Stimulated activated naive CD8-positive, alpha-beta T cell treated with anti-CD3 and anti-CD28 coated beads, Interleukin-15, amount 100 ng/mL, for 72 hours (primary cell): ENCODE measurements at places on chromosomes 7 and 10.
A peak's percentile ranks its signal among the peaks of the same experiment; 100 is the strongest.

DNA sequence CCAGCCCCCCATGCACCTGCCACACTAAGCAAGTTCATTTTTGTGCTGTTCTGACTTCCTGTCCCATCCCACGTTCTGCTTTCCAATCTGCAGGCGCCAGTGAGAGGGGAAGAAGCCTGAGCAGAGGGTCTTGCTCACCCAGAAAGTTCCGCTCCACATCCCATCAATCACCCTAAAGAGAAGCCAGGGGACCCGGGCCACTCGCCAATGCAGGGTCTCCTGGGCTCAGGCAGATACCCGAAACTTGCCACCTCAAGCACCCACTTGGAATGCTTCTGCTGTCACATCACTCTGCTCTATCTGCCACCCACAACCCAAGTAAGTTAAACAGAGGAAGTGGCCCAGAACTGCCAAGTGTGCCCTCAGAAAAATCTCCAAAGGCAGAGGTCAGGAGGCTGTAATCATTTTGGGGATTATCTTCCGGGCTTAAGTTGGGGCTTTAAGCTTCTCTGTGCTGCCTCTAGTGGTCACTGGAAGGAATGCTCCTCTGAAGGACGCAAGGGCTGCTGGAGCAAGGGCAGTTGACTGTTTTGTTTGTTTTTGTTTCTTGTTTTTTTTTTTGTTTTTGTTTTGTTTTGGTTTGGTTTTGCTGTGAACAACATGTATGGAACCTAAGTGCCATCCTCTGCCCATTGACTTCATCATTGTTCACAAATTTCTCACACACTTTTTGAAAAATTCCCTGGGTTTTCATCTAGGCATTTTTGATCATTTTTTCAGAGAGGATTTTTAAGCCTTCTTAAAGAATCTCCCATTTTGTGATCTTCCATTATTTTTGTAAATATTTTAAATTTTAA, 25.5 kb downstream of the PRR15 start:
- peak; percentile 37 for DNase-seq

GRCh38 chr7:28956608-28957063, 1.5 kb downstream of the TRIL start:
- DNase-seq: no peak

DNA sequence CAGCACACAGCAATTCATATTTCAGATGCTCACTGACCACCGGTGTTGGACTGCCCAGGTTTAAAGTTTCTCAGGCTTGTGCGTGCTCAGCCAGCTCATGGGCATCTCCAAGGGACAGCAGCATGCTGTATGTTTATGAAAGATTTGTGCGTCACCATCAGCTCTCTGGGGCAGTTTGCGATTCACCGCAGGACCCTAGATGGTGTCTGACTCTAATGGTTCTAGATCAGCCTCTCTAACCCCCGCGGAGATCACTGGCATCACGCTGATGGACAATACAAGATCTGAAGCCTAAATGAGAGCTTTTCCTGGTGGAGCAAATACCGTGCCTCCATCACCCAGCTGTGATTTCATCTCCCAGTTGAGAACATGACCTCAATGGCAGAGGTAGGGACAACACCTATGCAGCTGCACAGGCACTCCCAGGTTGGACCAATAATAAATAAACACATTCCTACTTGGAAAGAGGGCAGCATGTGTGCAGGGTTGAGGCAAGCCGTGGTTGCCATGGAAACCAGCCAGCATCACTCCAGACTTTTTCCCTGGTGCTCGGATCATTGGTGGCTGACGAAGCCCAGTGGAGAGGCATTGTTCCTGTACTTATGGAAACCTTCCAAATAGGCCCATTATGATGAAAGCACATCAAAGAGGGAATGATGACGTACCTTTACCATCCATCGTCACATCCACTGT, 253.6 kb downstream of the KCNMA1 start:
- no peak for DNase-seq

DNA sequence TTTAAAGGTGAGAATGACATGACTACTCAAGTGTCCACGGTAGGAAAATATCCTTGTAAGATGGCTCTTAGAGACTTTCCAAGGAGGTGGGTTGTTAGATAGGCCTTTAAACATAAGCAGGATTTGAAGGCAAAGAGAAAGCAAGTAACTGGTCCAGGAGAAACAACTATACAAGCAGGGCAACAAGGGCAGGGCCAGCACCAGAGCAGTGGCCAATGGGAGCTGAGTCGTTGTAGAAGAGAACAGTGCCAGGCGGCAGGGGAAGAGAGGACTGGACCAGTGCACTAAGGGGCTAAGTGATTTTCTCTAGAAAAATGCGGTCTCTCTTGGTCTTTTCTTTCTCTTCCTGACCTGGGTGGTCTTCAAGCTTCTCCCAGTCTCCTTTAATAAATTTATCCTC, 94.9 kb downstream of the GLI3 start:
- no peak for DNase-seq

GRCh38 chr7:30276203-30276900, 8.0 kb upstream of the ZNRF2 start:
- DNase-seq: peak; percentile 33

- DNase-seq: no peak
Observed at GRCh38 chr7:135758531-135758932, 9.9 kb upstream of the FAM180A start.

DNA sequence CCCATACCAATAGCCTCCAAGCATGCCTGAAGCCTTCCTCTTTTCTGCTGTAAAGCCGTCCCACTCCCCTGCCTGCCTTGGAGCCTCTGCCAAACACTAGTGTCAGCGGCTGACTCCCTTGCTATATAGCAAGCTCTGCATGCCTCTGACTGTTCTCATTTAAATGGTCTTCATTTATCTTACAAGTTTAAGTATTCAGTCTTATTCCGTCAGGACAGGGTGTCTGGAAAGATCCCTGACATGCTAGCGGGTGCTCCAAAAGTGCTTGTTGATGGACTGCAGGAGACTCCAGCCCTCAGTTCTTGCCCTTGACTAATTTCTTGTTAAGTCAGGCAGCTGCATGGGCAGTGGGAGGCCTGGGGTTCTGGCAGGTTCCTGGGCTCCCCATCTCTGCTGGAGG, 298.7 kb downstream of the GFRA1 start:
- DNase-seq: no peak

- no peak for DNase-seq
Observed at GRCh38 chr10:86215712-86216111, 150.9 kb downstream of the GRID1 start.

GRCh38 chr7:44193011-44193802, 4.0 kb upstream of the GCK start:
- DNase-seq: no peak

DNA sequence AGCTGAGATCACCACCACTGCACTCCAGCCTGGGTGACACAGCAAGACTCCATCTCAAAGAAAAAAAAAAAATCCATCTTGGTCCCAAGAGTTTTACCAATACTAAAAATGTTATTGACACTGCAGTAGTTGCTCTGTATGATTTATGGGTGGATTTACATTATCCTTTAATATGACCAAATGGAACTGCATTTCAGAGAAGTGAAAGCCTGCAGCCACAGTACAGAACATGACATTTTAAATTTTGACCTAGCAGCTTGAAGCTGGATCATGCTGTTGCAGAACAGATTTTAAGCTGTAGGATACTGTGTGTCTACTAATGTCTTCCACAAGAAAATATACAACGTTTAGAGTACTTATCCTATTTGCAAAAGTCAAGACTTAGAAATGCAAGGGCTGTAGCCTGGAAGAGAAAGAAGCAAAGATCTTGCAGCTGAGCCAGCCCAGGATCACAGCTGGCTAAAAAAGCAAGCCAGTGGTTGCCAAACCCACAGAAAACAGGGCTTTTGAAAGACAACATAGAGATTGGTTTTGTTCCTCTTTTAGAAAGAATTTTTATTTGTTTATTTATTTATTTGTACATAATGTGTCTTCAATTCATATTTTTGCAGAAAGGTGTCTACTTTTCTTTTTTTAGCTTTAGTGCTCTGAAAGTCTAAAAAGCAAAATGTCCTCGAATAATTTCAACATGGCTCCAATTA, 55.2 kb upstream of the WNT16 start:
- no peak for DNase-seq

GRCh38 chr7:120793213-120793936, 64.6 kb downstream of the TSPAN12 start:
- DNase-seq: no peak

- DNase-seq: peak; percentile 56
Observed at GRCh38 chr10:3950676-3951275, 165.8 kb upstream of the KLF6 start.

DNA sequence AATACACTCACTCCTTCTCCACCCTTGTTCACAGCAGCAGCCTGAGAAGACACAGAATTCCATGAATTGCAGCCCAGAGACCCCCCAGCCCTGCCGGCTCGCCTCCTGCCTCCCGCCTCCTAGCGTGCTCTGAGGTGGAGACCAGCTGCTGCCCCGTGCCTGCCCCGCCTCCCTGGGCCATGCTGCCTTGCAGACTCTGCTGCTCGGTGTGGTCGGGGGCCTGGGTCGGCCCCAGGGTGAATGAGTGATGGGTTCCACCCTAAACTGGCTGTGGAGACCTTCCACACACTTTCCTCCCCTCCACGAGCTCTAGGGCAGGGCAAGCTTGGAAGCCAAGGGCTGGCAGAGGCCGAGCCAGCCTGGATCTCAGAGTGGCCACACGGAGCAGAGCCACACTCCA, 479.3 kb downstream of the DNAJB6 start:
- DNase-seq: no peak

DNA sequence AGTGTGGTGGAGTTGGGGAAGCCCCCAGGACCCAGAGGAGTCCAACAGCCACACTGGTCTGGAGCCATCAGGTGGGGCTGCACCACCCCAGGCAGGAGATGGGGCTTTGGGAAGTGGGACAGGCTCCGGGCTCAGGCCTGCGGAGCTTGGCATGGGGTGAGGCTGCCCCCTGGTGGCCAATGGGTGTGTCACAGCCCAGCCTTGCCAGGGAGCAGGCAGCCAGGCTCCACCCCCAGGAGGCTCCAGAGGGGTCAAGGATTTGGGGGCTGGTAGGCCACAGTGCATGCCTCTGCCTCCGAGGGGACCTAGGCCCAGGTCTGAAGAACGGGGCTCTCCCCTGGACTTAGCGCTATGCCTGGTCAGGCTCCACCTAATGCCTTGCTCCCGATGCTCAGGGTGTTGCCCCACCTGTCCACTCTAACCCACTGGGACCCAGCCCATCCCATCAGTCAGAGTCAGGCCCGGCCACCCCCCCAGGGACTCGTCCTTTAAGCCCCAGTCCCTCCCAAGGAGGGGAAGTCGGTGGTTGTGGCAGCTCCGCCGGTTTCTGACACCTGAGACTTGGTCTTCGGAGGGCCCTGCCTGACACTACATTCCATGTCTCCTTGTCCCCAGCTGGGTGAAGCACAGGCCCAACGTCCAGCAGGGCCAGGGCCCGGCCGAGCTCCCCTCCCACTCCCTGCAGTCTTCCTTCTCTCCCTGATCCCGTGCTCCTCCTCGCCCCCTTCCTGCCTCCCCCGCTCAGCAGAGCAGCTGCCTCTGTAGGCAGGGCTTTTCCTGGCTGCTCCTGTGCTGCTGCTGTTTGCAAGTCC, 11.3 kb upstream of the SAMD8 start:
- DNase-seq: peak; percentile 80

DNA sequence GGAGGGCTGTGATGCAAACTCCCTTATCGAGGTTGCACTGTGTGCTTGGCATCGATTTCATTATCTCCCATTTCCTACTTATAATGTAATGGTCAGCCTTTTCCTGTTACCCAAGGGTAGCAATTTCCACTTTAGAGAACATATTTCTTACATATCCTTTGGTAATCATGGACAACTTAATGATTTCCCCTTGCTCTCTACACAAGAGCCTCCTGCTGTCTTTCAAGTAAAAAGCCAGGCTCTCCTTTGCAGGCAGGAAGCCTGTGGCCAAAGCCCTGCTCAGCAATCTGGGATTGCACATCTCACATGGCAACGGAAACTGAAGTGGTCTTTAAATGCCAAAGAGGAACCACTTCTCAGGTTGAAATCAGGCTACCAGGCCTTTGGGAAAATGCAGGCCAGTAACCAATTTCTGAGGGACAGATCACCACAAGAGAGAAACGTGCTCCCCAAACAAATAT, 86.7 kb upstream of the IKZF1 start:
- DNase-seq: no peak

GRCh38 chr7:16991551-16991950, 109.8 kb upstream of the AGR3 start:
- DNase-seq: no peak

- no peak for DNase-seq
Observed at GRCh38 chr10:110770243-110770642, 101.5 kb upstream of the PDCD4 start.

GRCh38 chr10:49609006-49609282, 1.2 kb upstream of the SLC18A3 start:
- DNase-seq: no peak

GRCh38 chr10:25633542-25633941, 300.5 kb upstream of the MYO3A start:
- no peak for DNase-seq

DNA sequence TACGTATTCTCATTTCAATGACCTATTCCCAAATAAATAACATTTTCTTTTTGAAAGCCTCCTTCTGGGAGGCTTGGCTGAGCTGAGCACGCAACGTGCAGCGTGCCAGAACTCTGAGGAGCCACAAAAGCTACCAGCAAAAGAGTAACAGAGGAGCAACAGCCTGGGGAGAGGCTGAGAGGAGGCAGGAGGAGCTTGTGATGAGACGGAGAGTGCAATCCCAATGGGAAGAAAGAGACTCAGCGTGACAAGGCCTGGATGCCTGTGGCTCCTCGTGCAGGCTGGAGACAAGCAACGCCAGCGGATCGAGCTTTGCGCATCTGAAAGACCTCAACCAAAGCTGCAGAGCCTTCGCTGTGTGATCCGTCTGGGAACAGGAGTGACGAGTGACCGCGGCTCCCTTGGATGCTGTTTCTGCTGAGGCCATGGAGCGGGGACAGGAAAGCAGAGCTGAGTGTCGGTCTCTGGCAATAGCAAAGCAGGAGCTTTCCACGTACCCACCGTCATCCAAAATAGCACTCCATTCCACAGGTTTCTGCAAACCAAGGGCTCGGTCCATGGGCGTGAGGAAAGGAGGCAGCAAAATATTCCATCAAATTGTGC, 171.7 kb upstream of the PFKP start:
- no peak for DNase-seq

GRCh38 chr10:81514811-81515210, 360.2 kb upstream of the NRG3 start:
- no peak for DNase-seq

GRCh38 chr10:486666-487322, 202.7 kb downstream of the DIP2C start:
- DNase-seq: no peak

GRCh38 chr7:18472161-18472483, 23.4 kb upstream of the HDAC9 start:
- DNase-seq: no peak

DNA sequence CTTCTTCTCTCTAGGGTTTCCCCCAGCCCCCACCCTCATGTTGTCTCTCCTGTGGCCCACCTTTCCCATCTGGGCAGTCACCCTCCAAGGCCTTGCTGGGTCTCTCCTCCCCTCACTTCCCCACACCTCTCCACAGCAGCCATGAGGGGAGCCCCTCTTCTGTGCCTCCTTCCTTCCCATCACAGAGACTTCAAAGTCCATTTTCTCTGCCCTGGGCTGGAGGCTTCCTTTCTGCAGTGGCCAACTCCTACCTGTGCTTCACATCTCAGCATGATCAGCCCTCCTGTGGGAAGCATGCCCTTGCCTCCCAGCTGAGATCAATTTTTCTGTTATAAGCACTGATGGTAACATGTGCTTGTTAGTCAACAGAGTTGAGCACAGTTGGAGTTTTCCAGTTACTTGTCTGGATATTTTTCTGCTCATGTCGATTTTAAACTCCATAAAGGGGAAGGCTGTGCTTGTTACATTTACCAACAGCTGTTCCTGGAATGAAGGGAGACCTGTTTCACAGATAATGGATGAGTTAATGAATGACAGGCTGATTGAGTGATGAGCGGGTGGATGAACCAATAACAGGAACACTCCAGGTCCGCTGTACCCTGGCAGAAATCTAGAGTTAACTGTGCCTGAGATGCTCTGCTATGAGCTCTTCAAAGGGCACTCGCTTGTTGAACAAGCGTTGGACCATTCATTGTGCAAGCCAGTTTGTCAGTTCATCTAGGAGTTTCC, 71.4 kb upstream of the PRSS58 start:
- DNase-seq: no peak
